ENCODE measurements at places on chromosomes 1 and 21. TPM values are rescaled to one million over a fixed set of nuclear protein-coding genes. Genes with fewer than 3 reads are reported as not detected.

DNA sequence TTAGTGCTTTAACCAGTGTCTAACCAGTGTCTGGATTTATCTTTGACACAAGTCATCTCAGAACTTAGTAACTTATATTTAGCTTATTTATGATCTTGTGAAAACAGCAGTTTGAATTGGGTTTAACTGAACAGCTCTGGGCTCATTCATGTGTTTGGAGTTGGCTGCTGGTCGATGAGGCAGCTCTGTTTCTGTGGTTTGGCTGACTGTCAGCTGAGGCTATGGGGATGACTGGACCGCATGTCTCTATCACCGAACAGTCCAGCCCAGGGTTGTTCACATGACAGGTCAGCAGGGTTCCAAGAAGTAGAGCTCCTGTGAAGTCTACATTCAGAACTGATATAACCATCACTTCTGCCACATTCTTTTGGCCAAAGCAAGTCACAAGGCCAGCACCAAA, 29.1 kb upstream of the C21orf91 start:
- no peak for DNase-seq

The TAS1R3 gene
- total RNA-seq, result 1.2 TPM

GRCh38 chr1:158735848-158736247, 15.3 kb upstream of the OR6K3 start:
- no peak for DNase-seq

- no peak for DNase-seq
These were observed 111.9 kb downstream of the CACNA1E start for GRCh38 chr1:181595234-181595633.

DNA sequence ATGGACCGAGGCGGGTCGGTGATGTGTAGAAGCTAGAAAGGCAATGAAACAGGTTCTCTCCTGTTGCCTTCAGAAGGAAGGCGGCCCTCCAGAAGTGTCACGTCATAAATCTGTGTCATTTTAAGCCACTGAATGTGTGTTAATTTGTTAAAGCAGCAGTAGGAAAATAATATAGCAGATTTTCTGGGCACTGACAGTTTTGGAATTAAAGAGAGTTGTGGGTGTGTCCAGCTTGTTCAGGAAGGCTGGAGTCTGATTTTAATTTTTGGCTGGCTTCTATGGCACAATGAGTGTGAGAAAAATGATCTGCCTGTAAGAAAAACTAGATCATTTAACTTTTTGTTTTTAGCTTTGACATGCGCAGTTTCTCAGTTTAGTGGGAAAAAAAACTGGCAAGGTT, 177.3 kb downstream of the EDEM3 start:
- DNase-seq, result no peak

- DNase-seq, result no peak
These were observed 180.8 kb upstream of the KCNK2 start for GRCh38 chr1:214901718-214902117.

The CCDC190 gene
- total RNA-seq, result 0.19 TPM

- no peak for DNase-seq
These were observed 22.4 kb downstream of the ACBD3 start for GRCh38 chr1:226164154-226164553.

- DNase-seq, result no peak
These were observed 61.5 kb upstream of the KLHDC7A start for GRCh38 chr1:18419113-18419844.

The BGLAP gene
- 5.8 TPM for total RNA-seq

The CFHR4 gene
- total RNA-seq, result not detected

GRCh38 chr1:206500046-206500445, 7.3 kb upstream of the RASSF5 start:
- DNase-seq, result no peak

GRCh38 chr1:7299994-7300393, 471.1 kb upstream of the VAMP3 start:
- no peak for DNase-seq

The PCAT6 gene
- 5.7 TPM for total RNA-seq

The SLC25A34 gene
- 6.0 TPM for total RNA-seq

The S100A1 gene
- total RNA-seq, result not detected

DNA sequence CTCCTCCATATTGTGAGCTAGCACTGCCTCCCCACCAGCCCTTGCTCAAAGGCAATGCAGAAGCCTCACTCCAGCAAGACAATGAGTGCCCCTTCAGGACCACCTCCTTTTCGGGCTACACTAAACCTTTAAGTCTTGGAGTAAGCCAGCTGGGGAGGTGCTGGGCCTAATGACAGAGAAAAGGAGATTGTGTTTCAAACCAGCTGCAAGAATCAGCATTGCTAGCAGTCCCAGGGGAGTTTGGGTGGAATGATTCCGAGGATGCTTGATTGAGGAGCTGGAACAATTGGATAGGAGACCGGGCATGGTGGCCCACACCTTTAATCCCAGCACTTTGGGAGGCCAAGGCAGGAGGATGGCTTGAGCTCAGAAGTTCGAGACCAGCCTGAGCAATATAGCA, 54.1 kb upstream of the GPR37L1 start:
- no peak for DNase-seq

GRCh38 chr21:38384238-38384560, 114.1 kb downstream of the ERG start:
- DNase-seq, result no peak

GRCh38 chr1:155295183-155295941, 5.9 kb downstream of the PKLR start:
- no peak for DNase-seq

GRCh38 chr1:3467096-3468036, 12.9 kb downstream of the ARHGEF16 start:
- DNase-seq, result no peak

DNA sequence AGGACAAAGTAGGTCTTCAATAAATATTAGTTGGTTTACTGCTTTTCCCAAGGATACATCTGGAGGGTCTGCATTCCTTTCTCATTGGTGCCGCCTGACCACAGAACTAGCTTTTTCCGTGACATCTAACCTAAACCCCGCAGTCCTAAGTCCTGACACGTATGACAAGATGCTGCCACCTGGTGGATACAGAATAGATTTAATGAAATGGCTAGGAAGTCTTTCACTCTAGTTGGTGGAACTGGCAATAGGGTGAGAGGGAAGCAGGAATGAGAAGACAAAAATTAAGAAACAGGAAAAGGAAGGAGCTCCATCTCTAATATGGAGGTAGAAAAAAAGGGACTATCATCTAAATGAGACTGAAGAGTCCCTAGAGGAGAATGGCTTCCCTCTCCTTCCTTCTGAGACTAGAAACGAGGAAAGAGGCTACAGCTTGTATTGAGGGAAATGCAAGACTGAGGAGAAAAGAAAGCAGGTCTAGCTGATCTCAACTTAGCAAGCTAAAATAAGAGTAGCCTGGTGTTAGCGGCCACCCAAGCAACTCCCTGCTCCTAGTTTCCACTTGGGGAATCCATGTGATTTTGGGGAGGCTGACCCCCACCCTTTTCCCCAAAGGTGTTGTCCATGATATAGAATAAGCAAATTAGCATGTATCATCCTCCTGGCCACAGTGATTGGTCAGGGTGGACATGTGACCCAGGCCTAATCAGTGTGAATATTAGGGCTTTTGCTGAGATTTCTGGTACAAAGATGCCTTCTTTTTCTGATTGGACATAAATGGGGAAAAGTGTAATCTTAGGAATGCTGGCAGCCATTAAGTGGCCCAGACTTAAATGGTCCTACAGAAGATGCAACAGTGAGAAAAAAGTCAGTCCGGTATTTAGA, 5.9 kb downstream of the RFX5 start:
- DNase-seq, result peak; percentile 17

DNA sequence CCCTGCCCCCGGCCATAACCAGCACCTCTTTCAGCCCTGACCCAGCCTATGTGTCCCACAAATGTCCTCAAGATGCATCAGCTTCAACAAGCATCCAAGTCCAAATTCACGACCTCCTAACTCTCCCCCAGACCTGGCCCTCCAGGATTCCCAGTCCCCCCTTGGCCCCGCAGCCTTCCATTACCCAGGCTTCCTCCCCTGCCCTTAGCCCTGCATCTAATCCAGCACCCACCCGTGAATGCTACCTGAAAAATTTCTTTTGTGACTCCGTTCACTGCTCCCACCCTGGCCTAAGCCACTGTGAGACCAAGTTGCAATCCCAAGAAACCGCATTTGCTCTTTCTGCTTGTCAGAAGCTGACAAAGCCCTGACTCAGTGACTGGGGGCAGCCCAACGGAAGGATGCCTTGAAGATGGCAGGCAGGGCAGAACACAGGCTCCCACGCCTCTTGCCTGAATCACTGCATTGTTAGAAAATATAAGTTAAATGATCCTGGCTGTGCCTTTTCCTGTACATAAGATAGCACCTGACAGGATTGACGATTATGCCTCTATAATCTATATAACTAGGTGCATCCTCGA, 939 bp upstream of the MFAP2 start:
- no peak for DNase-seq

DNA sequence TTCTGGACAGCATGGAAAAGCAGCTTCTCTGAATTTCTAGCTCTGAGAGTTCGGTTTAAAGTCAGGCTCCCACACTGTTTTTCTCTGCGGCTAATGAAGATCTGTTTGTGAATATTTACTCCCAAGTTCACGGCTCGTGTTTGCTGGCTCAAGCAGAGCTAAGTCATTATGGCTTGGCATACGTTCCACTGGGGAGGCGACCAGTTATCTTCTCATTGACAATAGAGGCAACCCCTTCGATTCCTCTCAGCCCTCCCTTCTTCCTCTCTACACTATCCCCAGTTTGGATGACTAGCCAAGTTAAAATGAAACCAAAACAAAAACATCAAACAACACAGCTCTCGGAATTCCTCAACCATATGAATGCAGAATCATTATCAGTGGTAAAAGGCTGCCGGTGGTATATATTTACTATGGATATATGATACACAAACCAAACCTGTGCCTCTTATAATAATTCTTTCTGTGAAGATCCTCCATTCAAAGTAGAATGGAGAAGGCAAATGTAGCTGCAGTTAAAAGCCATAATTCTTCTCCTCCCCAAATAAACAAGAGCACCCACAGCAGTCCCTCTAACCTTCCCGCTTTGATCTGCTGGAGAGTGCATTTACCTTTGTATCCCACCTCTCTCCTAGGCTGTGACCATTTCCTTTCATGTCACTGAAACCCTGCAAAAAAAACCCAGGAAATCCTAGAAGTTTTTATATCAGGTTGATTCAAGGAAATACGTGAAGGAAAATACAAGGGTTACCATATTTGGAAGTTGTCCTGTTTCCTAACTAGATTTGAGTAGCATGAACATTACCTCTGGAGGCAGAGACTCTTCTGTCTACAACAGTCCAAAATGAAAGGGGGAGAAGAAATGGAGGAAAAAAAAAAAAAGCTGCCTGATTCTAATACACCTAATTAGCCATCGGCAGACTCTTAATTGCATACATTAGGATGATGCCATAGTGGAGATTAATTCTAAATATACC, 108.3 kb upstream of the USH2A start:
- DNase-seq, result no peak

DNA sequence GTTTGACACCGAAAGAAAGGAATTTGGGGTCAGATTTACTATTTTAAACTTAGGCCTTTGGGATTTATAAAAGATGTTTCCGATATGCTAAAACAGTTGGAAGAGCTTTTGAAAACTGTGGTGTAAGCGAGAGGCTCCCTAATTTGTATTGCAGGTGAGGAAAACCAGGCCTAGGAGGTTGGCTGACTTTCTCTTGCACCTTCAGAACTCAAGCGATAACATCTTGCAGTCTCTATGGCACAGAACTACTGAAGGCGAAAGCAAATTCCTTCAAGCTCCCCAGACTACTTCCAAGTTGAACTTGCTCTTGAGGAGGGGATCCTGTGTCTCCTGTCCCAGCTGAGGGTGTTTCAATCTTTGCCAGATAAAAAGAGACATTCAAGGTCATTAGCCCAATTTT, 685.7 kb downstream of the ADGRL2 start:
- no peak for DNase-seq

DNA sequence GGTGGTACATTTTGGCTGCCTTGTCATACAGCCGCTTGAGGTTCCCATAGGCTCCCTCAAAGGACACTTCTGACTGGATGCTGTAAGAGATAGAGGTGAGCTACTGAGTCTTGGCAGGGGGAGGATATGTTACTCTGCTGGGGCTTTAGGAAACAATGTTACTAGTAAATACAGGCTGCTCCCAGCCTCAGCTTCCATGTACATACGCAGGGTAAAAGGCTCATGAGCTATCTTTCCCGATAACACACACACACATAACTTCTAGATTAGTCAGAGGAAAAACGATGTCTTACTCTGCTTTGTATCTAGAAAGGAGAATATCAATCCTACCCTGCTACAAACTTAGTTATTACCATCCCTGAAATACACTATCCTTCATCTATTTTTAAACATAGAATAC, 14.3 kb downstream of the SMG5 start:
- no peak for DNase-seq

The C1orf232 gene
- total RNA-seq, result not detected

- peak; percentile 58 for DNase-seq
These were observed 23.4 kb upstream of the TSPAN2 start for GRCh38 chr1:115112496-115113375.
